ENCODE measurements at places on chromosomes 16 and 17. TPM values are rescaled to one million over a fixed set of nuclear protein-coding genes. Genes with fewer than 3 reads are reported as not detected.

ANKRD40CL gene
- not detected for total RNA-seq

C16orf46 gene
- 0.70 TPM for total RNA-seq

UNC13D gene
- 0.48 TPM for total RNA-seq

FBXO39 gene
- total RNA-seq, result not detected

NPIPA2 gene
- 1.3 TPM for total RNA-seq

APOH gene
- total RNA-seq, result not detected

CYBC1 gene
- total RNA-seq, result 49.8 TPM

GRCh38 chr17:22310717-22311686, 618.7 kb downstream of the KCNJ18 start:
- DNase-seq, result no peak

DNA sequence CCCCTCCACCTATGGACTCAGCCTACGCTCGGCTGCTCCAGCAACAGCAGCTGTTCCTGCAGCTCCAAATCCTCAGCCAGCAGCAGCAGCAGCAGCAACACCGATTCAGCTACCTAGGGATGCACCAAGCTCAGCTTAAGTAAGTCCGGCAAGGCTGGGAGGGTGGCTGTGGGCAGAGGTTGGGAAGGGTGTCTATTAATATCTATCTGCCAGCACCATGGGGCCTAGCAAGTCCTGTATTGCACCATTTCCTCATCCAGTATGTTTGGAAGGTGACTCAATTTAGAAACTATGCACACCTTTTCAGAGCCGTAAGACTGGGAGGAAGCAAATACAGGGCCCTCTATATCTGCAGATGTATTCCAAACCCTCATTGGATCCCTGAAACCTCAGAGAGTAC, 45.0 kb upstream of the ARHGAP44 start:
- DNase-seq, result no peak

DNA sequence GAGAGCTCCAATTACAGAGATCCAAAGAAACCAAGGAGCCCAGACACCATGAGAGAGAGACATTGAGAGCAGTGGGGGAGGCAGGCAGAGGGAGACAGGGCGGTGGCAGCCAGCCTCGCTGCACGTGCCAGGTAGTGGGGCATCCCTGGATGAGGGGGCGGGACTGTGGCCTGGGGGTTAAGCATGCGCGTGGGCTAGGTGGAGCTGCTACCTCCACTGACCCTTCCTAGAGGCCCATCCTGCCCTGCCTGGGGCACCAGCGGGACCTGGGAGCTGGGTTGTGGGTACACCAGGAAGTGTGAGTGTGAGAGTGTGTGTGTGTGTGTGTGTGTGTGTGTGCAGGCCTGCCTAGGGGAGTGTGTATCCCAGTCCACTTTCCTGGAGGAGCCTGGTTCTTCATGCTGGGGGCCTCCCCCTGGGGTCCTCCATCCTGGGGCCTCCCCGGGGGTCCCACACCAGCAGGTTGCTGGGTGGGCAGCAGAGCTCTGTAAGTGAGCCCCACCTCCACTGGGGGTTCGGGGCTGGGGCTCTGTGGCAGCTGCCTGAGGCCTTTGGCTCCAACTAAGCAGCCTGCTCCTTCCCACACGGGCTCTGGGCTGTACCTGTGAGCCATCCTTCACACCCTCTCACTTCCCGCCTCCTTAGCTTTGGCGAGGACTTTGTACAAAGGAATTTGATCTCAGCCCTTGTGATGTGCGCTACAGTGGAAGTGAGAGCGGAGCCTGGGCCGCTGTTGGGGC, 127.4 kb downstream of the IRF8 start:
- no peak for DNase-seq

GRCh38 chr17:59357219-59357697, 25.8 kb downstream of the YPEL2 start:
- DNase-seq, result no peak

GRCh38 chr17:45018848-45019711, 32.4 kb downstream of the DCAKD start:
- no peak for DNase-seq

DNA sequence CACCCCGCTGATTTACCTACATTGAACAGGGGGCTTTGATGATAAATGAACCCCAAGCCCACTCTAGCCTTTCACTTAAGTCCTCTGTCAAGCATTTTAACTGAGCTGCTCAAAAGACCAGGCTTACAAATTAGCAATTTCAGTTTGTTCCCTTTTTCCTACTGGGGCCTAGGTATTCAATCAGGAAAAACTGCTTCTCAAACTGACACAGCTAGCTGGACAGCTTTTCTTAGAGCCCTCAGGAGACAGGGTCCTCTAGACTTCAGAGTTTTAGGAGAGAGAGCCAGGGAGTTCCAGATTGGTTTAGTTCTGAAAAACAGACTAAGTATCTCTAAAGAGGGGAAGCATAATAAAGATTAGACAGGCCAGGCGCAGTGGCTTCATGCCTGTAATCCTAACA, 6.2 kb upstream of the HEXIM2 start:
- no peak for DNase-seq

- DNase-seq, result no peak
Measured at GRCh38 chr17:33040461-33040860, 48.8 kb downstream of the SPACA3 start.

Data from HFFc6 (cell line).